H1 (cell line): ENCODE measurements at places on chromosomes 2 and 18. TPM values are rescaled to one million over a fixed set of nuclear protein-coding genes. Genes with fewer than 3 reads are reported as not detected.

The MAPRE3 gene
- 4.9 and 8.9 TPM in 2 replicates for polyA plus RNA-seq

The POU3F3 gene
- 0.02 TPM in 1 of 2 replicates, not detected in the other for polyA plus RNA-seq

The RAB27B gene
- polyA plus RNA-seq = 0.03 and 0.05 TPM in 2 replicates

The UGT1A8 gene
- polyA plus RNA-seq = 0.03 TPM in 1 of 2 replicates, not detected in the other

The ABCG5 gene
- polyA plus RNA-seq = not detected in 2 replicates

The ITSN2 gene
- polyA plus RNA-seq = 9.3 and 9.4 TPM in 2 replicates

The CABLES1 gene
- 8.3 and 9.2 TPM in 2 replicates for polyA plus RNA-seq

The SOX11 gene
- 9.0 and 10.1 TPM in 2 replicates for polyA plus RNA-seq

The ANKRD30BL gene
- polyA plus RNA-seq = 0.05 and 0.06 TPM in 2 replicates

The ATP6V1C2 gene
- 0.29 and 0.36 TPM in 2 replicates for polyA plus RNA-seq

GRCh38 chr18:3878401-3878800 lies 428.4 kb downstream of the TGIF1 start:
- no peak for DNase-seq

DNA sequence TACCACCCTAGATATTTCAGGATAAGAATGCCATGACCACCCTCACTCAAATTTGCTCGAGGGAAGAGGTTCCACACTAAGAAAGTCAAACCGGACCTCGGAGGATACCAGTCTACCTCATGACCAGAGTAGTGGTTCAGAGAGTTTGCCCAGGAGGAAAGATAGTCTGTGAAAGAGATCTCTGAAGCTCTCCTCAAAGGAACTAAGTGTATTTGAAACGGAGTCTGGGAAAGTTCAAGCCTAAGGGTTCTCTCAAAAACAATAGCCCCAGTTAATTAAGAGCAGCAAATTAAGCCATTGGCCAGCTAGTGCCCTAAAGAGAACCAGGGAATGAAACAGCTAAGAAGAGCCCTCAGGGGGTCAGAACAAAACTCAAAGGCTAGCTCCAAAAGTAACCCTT lies 94.9 kb downstream of the SPHKAP start:
- DNase-seq = no peak

GRCh38 chr2:119257198-119257597 lies 33.6 kb downstream of the STEAP3 start:
- DNase-seq = no peak

DNA sequence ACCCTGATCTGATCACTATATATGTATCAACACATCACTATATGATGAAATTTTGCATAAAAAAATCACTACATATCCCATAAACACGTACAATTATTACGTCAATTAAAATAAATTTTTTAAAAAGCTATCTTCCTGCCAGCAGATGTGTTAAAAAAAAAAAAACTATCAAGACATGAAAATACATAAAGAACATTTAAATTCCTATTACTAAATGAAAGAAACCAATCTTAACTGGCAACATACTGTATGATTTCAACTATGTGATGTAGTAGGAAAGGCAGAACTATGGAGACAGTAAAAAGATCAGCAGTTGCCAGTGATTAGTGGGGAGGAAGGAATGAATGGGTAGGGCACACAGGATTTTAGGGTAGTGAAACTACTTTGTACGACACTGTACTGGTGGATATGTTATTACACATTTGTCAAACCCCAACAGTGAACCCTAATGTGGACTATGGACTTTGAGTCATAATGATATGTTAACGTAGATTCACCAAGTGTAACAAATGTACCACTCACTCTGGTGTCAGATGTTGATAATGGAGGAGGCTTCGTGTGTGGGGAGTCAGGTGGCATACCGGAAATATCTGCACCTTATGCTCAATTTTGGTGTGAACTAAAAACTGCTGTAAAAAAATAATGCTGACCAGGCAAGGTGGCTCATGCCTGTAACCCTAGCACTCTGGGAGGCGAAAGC lies 27.4 kb downstream of the USP34 start:
- no peak for DNase-seq

DNA sequence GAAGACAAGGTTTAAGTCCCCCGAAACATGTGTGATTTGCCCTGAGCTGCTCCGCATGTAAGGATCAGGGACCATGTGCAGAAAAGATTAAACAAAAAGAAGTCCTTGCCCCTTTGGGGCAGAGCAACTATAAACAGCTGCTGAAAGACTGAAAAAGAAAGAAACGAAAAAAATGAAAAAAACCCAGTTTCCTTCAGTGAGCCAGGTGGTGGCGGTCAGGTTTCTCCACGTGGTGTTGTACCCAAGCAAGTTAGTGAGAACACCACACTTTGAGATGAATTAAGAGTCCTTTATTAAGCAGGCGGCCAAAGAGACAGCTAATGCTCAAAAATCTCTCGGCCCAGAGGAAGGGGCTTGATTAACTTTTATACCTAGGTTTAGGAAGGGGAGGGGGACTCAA lies 404.9 kb upstream of the SYT4 start:
- DNase-seq = no peak

DNA sequence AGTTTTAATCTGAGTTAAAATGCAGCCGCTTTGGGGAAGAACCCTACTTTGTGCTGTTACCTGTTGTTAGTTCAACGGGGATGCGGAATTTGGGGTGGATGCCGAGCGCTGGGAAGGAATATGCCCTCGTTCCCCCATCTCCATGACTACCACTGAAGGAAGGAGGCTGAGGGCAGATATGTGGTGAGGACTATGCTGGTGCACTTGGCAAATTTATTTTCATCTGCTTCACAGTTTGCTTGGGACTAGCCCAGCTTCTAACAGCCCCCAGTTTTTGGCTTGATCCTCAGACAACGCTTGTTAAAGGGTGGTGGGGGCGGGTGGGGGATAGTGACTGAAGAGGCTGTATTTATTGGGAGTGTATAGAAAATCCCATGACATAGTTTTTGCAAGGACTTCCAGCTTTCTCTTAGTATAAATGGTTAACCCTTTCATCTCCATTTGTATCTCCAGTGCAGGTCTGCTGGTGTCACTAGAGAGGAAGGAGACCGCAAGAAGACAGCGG lies 100.8 kb downstream of the COLEC12 start:
- DNase-seq = no peak

DNA sequence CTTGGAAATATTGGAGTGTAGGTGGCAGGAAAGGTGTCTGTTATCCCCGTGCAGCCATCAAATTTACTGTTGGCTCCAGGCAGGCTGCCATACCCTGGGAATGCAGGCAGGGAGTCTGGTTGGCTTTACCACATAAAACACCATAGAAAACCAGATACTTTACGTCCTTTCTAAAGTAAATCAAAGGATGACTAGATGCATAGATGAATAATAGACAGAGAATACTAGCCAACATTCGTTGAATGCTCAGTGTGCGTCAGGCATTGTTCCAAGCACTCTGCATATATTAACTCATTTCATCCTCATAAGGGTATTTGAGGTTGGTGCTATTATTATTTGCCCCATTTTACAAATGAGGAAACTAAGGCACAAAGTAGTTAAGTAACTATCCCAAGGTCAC lies 65.2 kb downstream of the VSNL1 start:
- no peak for DNase-seq

GRCh38 chr2:19676770-19677169 lies 225.0 kb downstream of the TTC32 start:
- DNase-seq = peak; percentile 53

- no peak for DNase-seq
These were observed 292.3 kb downstream of the ALPK2 start for GRCh38 chr18:58336605-58337004.

DNA sequence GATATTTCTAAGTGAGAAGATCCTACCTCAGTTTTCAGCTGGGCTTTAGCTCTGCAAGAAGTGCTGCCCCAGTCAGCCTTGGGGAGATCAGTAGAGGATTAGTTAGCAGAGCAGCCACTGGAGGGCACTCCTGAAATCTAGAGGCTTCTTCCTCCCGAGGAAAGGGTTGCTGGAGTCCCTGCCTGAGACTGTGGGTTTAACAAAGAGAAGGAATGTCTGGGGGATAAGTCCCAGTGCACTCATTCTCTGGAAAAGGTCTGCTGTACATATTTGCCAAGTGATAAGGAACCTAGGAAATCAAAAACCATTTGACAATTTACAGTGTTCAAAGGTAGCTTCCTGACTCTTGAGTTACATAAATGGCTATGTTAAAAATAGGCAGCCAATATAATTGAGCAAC lies 207.2 kb downstream of the SLC8A1 start:
- DNase-seq = peak; percentile 60

GRCh38 chr18:67726882-67727281 lies 210.4 kb upstream of the DSEL start:
- no peak for DNase-seq

GRCh38 chr18:42689310-42689709 lies 426.2 kb downstream of the RIT2 start:
- no peak for DNase-seq

DNA sequence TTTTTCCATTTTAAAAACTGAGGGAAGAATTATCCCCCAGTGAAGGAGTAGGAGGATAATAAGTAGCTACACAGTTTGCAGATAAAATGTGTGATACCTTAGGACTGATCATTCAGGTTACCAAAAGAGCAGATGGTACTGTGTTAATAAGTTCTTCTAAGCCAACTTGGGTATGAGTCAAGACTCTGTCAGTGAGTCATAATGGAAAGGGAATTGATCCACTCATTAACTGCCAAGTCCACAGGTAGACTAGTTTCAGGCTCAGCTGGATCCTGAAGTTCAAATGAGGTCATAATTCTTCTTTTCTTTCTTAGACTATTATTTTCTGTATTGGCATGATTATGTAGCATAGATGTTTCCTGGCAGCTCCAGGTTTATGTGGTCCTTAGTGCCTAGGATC lies 142.4 kb upstream of the ALPP start:
- no peak for DNase-seq

GRCh38 chr2:72561621-72562318 lies 264.1 kb downstream of the EXOC6B start:
- DNase-seq = no peak

GRCh38 chr2:9490789-9491188 lies 16.4 kb downstream of the IAH1 start:
- no peak for DNase-seq

DNA sequence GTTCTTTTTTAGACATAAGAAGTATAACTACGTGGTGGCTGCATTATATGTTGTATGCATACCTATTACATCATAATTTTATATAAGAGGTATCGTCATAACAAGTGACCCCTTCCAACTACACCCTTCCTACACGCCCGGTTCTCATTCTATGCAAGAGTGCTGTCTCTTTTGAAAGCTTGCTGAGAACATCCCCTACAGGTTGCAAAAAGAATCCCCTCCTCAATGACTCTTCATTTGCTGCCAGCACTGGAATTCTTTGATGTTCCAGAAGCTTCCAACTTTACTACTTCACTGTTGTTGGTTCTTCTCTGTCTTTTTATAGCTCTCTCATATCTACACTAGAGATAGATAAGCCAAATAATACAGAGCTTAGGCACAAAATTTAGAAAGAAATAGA lies 66.4 kb downstream of the CDH7 start:
- DNase-seq = no peak

DNA sequence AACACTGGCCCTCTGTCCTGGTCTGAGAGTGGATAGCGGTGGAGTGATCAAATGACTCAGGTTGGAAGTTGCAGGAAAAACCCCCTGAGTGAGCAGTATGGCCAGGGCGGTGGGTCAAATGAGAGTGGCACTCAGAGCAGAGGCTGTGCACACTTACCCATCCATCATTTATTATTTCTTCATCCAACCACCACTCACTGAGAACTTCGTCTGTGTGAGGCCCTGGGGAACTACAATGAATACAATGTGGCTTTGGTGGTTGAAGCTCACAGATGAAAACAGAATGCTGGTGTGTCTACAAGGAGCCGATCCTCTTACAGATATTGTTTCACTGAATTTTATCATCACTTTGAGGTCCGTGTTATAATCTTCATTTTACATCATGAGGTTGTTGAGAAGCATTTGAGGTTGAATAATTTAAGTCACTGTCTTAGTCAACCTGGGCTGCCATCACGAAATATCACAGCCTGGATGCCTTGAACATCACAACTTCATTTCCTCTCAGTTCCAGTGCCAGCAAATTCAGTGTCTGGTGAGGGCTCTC lies 73.4 kb upstream of the ID2 start:
- no peak for DNase-seq

DNA sequence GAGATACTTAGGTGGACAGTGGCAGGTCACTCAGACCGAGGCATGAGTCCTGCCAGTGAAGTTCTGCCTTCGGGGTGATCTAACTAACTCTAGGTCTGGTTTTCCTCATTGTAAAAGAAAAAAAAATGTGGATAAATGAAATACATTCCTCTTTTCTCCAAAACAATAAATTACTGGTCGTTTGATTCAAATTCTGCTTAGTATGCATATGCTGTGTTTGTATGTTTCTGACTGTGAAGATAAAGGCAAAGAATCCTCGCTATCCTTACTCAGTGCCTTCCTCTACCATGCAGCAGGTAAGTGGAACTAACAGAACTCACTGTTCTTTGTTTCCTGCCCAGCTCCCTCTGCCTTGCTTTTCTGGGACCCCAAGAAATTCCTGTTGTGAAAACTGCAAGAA lies 330.1 kb downstream of the SUCLG1 start:
- DNase-seq = no peak

- DNase-seq = no peak
These were observed 428.3 kb downstream of the ZEB2 start for GRCh38 chr2:144091622-144092021.

DNA sequence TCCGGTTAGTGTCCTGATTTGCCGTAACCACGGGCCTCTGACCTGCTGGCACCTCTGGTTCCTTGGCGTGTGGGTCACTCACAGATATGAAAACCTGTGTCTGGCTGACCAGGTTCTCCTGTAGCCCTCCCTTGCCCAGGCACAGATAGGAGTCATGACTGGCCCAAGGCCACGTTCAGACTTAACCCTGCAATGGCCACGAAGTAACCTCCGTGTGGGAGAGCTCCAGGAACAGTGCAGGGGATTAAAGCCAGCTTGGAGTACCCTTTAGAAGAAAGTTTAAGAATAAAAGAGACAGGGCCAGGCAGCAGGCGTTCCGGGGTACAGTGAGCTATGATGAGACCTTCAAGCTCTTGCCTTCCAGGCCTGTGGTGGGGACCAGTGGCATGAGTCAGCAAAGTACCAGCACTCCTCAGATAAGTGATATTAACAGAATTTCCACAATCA lies 25.5 kb downstream of the CENPO start:
- DNase-seq = no peak

DNA sequence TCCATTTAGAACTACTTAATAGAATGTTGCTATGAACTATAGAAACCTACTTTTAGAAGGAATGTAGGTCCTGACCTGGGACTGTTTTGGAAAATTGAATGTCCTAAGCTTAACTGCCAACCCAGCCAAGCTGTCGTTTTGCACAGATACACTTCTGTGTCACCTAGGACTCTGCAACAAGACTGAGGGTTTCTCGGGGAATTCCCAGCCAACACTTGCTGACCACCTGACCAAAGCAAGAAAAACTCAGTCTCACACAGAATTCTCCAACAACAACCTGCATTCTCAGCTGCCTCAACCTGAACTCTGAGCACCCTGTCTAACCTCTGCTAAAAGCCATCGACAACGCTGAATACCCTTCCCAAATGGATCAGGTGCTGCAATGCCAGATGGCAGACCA lies 128.2 kb downstream of the SS18 start:
- no peak for DNase-seq

- DNase-seq = no peak
These were observed 23.9 kb downstream of the PRKCE start for GRCh38 chr2:45675263-45675812.

DNA sequence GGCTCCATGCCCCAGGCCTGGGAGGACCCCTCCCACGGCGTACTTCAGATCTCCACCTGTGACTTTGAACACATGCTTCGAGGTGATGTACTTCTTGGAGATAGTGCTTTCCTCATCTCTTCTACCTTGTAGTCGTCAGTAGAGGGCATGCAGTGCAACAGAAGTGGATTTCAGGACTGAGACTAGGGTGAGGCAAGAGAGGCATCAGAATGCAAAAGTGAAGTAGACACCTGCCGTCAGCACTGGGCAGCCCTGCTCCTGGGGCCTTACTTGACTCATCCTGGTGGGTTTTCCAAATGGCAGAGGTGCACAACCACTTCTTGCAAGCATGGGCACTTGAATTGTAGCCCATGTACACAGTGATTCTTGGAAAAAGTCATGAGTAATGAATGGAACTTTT lies 258.8 kb downstream of the NEDD4L start:
- DNase-seq = no peak
